SW480 (cell line): ENCODE measurements at places on chromosomes 7 and 10.
A peak's percentile ranks its signal among the peaks of the same experiment; 100 is the strongest.

- no peak for DNase-seq
Measured at GRCh38 chr10:113476191-113476590, 76.7 kb upstream of the HABP2 start.

DNA sequence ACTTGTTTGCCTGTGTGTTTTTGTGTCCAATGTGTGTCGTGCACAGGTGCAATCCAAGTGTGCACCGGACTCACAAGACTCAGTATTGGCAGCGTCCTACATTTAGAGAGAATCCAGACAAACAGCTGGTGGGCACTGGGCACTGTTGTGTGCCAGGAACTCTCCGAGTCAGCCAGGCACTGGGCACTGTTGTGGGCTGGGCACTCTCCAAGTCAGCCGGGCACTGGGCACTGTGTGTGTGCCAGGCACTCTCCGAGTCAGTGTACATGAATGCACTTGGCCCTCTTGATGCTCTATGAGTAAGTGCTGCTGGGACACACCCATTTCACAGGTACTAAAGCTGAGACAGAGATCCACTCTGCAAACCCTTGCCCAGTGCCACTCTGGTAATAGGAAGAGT, 303.5 kb downstream of the PTPRN2 start:
- DNase-seq: no peak

DNA sequence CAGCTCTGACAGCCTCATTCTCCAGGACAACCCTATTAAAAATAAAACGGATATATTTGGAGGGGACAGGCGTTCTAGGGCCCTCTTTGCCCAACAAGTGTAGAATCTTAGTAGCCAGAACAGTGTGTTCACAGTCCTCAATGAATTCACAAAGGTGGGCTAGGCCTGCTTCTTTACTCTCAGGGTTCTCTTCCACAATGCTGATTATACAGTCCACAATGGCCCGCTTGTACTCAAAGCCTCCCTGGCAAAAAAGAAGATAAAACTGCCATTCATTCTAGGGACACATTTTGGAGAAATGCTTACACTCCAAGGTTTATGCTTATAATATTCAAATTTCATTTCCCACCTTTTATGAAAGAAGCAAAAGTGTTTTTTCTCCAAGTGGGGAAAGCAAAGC, 62.6 kb downstream of the MEST start:
- DNase-seq: no peak

DNA sequence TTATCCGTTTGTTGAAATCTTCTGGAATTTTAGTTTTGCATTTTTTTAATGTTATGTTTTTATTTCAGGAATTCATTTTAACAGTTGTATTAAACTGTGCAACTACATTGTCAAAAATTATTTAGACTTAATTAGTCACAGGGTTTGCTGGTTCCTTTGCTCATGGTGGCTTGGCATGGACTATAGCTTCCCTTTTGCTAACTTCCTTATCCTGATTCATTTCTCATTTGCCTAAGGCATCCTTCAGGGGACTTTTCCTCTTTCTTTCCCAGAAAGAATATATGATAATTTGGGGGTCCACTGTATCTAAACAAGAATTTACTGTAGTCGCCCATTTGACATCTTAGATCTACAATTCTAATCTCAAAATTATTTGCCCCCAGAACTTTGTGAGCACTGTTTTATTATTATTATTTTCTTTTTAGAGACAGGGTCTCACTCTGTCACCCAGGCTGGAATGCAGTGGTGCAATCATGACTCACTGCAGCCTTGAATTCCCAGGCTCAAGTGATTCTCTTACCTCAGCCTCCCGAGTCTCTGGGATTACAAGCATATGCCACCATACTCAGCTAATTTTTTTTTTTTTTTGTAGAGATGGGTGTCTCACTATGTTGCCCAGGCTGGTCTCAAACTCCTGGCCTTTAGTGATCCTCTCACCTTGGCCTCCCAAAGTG, 13.9 kb downstream of the FIGNL1 start:
- no peak for DNase-seq

DNA sequence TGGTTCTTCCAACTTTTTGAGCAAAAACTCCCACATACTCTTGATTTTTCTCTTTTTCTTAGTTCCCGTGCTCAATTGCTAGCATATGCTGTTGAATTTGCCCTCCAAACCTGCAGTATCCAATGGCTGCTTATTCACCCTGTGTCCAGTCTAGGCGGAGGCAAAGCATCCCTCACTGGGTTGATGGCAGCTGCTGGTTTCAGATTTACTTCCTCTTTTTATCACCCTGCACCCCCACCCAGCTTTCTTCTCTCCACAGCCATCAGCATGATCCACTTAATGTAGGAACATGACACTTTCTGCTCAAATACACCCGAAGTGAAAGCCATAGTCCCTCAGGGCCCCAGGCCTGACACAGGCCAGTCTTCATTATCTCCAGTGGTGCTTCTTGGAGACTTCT, 87.6 kb upstream of the ADARB2 start:
- DNase-seq: no peak

DNA sequence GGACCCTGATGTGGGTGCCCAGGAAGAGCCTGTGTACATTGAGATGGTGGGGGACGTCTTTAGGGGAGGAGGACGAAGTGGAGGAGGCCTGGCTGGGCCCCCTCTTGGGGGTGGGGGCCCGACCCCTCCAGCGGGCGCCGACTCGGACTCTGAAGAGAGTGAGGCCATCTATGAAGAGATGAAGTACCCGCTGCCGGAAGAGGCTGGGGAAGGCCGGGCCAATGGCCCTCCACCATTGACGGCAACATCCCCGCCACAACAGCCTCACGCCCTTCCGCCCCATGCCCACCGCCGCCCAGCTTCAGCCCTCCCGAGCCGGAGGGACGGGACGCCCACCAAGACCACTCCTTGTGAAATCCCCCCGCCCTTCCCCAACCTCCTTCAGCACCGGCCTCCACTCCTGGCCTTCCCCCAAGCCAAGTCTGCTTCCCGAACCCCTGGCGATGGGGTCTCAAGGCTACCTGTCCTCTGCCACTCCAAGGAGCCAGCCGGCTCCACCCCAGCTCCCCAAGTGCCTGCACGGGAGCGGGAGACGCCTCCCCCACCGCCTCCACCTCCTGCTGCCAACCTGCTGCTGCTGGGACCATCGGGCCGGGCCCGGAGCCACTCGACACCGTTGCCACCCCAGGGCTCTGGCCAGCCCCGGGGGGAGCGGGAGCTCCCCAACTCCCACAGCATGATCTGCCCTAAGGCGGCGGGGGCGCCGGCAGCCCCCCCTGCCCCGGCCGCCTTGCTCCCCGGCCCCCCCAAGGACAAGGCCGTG, 4.8 kb downstream of the NYAP1 start:
- no peak for DNase-seq

DNA sequence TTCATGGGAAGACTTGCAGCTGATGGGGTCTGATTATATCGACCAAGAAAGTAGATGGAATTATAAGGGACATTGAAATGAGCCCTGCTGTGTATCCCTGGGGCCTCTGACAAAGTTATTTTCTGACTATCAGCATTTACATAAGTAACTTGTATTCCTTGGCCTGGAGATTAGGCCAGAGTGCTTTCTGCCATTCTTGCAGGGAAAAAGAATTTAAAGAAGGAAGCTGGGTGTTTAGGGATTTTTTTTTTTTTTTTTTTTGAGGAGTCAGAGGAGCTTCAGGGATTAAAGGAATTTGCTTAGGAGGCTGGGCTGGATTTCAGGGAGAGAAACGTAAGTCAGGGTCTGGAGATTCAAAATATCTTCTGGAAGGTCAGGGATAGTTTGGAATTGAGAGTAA, 4.6 kb downstream of the SPAM1 start:
- no peak for DNase-seq

GRCh38 chr7:136064081-136064480, 86.9 kb upstream of the MTPN start:
- DNase-seq: no peak

GRCh38 chr10:60406182-60406581, 16.5 kb upstream of the ANK3 start:
- no peak for DNase-seq

DNA sequence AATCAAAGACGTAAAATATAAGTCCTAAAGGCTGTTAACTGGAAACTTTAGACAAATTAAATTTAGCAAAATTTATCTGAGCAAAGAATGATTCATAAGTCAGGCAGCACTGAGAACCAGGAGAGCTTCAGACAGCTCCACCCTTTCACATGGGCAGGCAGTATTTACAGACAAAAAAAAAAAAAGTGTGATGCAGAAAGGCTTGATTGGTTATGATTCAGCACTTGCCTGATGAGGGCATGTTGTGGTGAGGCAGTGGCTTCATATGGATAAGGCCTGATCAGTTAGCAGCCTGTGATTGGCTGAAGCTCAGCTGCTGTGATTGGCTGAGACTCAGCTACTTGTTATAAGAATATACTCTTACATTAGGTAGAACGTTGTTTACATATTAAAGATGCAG, 495.4 kb upstream of the POM121L12 start:
- DNase-seq: peak; percentile 61

- DNase-seq: no peak
Measured at GRCh38 chr7:76261931-76262330, 40.5 kb upstream of the HSPB1 start.

DNA sequence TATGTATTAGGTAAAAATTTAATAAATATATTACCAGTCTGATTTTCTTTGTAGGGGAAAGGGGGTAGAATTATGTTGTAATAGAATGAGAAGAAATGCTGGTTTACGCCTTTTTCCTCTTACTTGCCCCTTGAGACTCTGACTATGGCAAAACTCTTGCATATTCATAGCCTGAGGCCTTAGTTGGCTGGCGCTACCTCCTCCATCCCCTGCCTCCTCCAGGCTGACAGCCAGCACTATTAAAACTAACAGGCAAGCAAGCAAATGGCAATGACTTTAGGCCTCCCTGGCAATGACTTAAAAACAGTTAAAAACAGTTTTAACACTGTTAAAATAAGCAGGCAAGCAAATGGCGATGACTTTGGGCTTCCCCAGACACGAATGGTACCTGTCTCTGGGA, 14.4 kb downstream of the PKD2L1 start:
- no peak for DNase-seq

DNA sequence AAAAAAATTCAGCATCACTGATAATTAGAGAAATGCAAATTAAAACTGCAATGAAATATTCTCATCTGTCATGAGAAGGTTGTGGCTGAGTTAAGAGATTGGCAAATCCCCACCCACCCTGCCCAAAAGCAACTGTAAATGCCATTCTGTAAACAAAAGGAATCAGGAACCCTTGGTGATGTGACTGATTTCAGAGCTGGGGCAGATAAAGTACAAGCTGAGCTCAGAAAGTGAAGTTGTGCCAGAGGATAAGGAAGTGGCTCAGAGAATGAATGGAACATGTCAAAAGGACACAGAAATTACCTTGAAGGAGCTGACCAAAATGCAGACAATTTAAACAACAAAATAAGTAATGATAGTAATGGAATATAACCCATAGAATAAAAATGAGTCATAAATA, 32.7 kb upstream of the ARMS2 start:
- no peak for DNase-seq

GRCh38 chr7:24619978-24620377, 46.7 kb downstream of the PALS2 start:
- no peak for DNase-seq

DNA sequence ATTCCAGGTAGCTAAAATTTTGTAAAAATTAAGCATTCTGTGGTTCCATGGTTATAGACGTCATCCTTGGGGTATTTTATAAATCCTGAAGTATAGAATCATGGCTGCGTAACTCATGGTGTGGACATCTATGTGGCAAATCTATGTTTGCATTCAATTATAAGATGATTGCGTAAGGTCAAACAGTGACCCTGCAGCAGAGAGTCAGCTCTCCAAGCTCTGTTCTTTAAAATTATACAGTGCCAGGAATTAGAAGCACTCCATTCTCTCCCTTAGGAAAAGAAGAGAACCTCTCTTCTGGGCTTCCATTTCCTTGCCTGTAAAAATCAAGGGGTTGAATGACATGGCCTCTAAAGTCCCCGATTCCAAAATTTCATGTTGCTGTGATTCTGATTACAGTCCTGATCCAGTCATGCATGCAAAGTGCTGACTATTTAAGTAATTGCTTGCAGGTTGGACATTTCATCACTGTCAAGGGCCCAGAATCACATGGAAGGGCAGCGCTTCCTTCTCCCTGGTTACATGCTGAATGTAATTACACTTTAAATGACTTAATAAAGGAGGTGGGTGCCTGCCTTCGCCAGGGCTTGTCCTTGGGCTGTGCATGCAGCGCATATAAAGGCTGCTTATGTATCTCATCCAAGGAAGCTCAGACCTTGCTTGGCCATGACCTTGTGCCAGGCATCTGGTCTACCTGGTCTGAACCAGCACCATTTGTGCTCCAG, 550.7 kb downstream of the TYW1 start:
- no peak for DNase-seq

- no peak for DNase-seq
Measured at GRCh38 chr7:141203586-141203985, 129.7 kb downstream of the TMEM178B start.

DNA sequence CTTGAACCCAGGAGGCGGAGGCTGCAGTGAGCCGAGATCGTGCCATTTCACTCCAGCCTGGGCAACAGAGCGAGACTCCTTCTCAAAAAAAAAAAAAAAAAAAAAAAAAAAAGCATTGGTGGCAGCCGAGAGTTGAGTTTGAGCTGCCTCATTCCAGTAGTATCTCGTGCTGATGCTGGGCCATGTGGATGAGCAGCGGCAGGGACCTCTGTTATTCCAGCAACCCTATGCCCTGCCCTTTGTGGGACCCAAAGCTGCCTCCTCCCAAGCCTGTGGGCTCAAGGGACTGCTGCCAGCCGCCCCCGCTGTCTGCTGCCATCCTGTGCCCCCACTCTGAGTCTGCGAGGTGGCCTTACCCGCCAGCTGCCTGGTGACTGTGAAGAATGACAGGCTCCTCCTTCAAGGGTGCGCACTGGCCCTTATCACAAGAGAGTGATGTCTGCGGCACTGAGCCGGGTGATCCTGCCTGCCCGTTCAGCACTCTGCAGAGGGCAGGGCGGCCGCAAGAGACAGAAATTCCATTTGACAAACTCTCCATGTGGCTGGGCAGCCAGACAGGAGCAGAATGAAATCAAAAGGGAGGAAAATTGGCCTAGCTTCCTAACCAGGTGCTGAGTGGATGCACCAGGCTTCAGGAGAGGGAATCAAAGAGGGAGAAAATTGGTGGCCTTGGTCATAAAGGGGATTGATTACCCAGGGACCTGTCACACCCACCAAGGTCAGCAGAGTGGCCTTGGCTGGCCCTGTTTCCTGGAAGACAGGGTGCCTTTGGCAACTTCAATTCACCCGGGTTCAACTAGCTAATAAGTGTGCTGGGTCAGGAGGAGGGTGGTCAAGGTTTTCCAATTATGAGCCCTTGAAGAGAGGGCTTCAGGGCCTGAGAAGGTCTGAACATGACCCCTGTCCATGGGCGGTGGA, 65.3 kb upstream of the ZMIZ1 start:
- DNase-seq: no peak

- no peak for DNase-seq
Measured at GRCh38 chr10:48252354-48252650, 22.2 kb downstream of the FRMPD2 start.

- DNase-seq: no peak
Measured at GRCh38 chr10:36669615-36670352, 455.6 kb upstream of the ANKRD30A start.

- DNase-seq: no peak
Measured at GRCh38 chr10:92413011-92413410, 122.0 kb downstream of the MARCHF5 start.

DNA sequence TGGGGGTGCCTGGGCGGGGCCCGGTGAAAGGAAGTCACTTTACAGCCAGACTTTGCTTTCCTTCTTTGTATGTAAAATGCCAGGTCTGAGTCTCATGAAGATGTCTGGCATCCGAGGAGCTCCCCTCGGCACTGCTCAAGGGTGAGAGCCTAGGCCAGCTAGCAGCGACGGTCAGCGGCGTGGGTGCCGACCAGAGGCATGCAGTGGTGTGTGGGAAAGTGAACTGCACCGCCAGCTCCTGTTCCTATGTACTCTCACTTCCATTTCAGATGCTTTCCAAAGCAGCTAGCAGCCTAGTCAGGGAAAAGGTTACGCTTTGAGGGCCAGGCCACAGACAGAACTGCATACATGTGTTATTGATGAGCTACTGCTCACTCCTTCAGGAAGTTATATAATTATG, 172.8 kb downstream of the ZMYND11 start:
- DNase-seq: no peak
